ENCODE measurements at places on chromosomes 4 and X.
A peak's percentile ranks its signal among the peaks of the same experiment; 100 is the strongest.

DNA sequence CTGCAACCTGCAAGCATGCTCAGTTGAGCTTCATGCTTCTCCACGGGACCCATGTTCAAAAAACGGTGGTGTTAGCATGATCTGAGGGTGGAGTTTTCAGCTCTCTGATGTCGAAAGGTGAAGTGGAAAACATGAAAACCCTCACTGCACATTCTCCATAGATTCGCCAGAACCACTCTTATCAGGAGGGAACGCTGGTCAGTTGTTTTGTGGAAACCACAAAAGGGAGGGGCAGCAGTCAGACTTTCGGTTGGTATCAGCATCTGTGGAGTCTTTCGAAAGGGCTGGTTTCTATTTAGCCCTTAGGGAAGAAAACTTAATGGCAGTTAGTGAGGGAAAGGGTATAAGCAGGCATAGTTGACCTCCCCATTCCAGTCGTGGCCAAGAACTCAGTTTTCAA lies 12.6 kb downstream of the PPA2 start:
- DNase-seq: no peak

GRCh38 chrX:1423215-1423614 lies 29.5 kb downstream of the ASMTL start:
- no peak for DNase-seq

DNA sequence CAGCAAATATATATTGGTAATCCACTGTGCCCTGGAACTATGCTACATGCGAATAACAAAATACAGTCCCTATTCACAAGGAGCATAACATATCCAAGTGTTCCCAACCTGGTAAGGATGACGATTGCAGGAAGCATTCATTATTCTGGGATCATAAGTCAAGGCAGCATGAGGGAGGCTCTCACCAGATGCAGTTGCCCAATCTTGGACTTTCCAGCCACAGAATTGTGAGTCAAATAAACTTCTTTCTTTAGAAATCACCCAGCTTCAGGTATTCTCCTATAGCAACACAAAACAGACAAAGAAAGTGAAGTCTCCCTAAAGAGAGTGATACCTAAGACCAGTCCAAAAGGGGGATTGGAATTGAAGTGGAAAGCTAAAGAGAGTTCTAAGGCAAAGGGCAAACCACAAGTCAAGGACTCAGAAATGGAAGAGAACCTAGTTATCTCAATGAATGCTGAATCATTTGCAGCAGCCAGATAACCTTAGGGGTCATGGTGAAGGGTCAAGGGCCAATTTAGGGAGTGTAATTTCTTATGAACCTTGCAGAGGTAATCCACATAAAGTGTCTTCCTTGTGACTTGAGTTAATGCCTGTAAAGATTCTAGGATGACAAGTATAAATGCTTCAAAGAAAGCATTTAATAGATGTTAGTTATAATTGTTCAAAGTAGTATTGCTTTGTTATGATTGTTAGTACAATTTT lies 103.1 kb upstream of the PCDH7 start:
- no peak for DNase-seq

DNA sequence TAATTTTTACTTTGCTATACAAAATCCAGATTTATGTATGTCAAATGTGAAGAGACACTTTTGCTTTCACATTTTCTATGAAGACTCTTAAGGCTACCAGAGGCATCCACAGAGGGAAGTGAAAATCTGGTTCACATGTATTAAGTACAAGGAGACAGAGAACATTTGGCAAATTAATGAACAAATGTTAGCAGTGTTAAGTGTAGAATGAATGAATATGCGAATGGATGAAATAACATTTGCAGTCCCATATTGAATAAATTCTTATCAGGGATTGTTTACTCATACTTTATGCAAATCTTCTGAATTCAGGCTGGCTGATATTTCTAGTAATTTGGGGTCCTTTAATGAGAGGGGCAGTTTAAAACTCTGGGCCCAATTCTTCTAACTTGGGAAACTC lies 159.9 kb downstream of the LDB2 start:
- no peak for DNase-seq

GRCh38 chr4:97582890-97583289 lies 560.4 kb downstream of the STPG2 start:
- DNase-seq: no peak

GRCh38 chr4:83107631-83108030 lies 6.9 kb downstream of the PLAC8 start:
- no peak for DNase-seq

GRCh38 chrX:133414406-133415275 lies 648 bp downstream of the GPC4 start:
- DNase-seq: no peak

GRCh38 chr4:76035799-76036380 lies at the start of gene CXCL11:
Gene CXCL11, minus strand, starts transcription at chr4:76036070. Its CDS starts 83 bp downstream, at chr4:76035987.
- DNase-seq: no peak

DNA sequence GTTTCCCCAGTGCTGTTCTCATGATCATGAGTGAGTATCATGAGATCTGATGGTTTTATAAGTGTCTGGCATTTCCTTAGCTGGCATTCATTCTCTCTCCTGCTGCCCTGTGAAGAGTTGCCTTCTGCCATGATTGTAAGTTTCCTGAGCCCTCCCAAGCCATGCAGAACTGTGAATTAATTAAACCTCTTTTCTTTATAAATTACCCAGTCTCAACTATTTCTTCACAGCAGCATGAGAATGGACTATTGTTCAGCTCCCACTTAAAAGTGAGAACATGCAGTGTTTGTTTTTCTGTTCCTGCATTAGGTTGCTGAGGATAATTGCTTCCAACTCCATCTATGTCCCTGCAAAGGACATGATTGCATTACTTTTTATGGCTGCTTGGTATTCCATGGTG lies 311.7 kb upstream of the CTSO start:
- DNase-seq: no peak

DNA sequence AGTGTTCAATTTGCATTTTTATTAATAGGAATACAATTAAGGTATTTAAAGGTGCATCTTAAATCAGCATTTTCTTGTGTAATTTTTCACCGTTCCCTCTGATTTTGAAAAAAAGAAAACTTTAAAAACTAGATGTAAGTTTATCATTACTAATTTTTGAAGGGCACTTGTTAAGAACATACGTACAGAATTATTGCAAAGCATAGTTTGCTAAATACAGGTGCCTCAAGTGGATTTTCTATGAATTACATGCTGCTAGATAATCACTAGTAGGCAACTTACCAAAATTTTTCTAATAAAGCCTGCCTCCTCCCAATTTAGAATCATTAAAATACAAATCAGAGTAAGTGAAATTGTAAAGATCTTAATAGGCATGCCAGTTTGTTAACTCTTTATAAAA lies 8.5 kb downstream of the CNKSR2 start:
- DNase-seq: no peak

DNA sequence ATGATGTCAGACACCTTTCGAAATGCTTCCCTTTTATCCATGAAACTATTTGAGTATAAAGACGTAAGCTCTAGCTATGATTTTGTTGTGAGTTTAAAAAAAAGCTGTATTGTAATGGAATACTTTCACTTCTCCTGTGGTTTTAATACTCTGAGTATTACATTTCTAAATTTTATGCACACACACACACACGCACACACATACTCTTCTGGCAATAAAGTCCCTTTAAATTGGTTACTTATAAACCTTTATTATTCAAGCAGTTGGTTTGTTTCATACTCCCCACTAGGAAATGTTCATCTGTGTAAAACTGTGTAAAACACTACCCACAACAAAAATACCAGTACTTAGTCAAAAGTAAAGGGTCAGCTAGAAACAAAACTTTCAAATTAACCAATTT lies 18.2 kb downstream of the VAMP7 start:
- no peak for DNase-seq

GRCh38 chrX:49610718-49611310 lies 12.0 kb downstream of the GAGE1 start:
- DNase-seq: no peak

DNA sequence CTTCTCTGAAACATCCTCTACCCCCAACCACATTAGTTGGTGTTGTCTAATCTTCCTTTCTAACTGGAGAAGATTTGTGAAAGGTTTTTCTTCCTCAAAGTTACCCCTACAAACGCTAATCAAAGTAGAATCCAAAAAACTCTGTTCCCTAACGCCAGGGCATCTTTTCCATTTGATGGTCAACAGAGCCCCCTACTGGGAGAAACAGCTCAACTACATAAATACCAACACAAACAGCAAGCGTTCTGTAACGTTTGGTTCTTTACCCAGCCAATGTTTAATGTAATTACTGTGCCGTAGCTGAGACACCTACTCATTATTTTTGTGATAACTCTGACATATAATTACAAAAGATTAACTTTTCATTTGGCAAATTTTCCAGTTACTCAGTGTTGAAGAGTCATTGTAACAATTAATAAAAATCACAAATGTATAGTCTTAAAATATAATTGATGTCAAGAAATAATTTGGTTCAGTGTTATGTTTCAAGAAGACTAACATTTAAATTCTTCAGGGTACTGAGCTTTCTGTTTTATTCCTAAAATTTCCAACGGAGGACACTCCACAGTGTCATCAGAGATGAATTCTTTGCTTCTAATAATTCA lies 94.9 kb upstream of the TBC1D9 start:
- peak; percentile 53 for DNase-seq

DNA sequence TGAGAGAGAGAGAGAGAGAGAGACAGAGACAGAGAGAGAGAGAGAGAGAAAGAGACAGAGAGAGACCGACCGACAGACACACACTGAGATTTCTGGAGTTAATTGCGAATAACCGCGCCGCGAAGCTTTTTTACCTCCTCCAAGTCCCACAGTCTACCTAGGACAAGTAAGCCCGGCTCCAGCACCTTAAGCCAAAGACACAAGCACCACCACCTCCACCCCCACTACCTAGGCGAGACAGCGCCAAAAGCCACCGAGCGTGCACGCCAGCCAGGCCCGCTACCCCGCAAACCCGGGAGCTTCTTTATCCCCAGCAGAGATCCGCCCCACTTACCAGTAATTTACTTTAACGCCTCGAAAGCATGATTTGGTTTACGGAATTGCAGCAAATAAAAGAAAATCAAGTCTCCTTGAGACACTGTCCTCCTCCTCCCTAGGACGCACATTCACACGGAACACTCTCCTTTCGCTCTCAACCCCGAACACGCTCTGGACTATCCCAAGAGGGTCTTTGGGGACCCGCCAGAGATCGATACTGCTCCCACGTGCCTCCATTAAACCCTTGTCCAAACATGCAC lies 649.6 kb upstream of the DIPK2B start:
- no peak for DNase-seq

DNA sequence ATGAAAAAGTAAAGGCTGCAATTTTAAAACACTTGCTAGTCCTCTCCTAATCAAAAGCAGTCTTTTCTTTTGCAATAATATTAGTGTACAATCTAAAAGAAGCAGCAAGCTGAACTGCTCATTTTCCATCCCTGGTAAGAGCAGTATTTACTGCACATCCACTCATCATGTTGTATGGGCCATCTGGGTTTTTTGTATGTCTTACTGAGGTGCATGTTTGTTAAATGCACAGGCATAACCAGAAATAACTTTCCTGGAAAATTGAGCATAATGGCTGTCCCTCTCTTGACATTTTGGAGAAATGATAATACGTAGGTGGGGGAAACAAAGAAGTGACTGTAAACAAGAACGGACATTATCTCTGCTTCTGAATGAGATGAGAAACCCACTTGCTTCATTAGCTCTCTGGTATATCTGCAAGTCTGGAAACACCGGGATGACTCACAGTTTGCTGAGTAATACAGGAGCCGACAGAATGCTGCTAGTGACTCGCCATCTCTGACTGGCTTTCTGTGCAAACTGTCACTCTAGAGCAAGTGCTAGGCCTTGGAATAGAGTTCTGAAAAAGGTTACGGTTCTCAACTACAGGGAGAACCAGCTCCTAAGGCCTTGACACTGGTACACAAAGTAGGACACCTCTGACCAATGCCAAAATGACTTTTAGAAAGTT lies 85.7 kb upstream of the MTM1 start:
- DNase-seq: peak; percentile 32

DNA sequence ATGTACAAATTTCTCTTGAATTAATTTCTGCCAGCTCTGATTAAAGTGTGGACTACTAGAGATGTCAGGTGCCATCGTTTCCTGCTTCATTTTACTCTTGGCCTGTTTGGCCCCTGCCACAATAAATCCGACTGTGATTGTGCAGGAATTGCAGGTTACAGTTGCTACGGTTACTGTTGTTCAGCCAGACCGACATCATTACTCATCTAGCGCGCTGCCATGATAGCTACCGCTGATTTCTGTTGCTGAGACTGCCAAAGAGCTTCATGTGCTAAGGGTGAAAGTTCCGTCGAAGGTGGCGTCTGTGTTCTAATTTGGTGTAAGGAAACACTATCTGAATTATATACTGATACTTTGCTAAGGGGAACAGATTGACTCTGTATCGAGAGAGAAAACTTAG lies 22.1 kb downstream of the SLIT2 start:
- DNase-seq: no peak

GRCh38 chr4:147017081-147017480 lies 71.4 kb upstream of the TTC29 start:
- no peak for DNase-seq

DNA sequence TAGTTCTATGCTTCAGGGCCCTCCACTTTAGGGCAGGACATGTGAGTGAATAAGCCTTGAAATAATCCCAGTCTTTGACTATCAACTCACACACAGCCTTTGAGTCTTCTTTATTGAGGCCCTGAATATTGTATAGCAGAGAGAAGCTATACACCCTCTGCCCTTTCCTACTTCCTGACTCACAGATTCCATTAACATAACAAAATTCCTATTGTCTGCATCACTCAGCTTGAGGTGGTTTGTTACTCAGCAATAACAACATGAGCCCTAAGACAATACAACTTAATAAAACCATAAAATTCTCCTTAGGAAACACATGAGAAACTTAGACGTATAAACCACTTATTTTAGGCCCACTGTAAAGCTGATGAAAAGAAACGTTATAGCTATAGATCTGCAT lies 680.3 kb upstream of the DIAPH2 start:
- no peak for DNase-seq

DNA sequence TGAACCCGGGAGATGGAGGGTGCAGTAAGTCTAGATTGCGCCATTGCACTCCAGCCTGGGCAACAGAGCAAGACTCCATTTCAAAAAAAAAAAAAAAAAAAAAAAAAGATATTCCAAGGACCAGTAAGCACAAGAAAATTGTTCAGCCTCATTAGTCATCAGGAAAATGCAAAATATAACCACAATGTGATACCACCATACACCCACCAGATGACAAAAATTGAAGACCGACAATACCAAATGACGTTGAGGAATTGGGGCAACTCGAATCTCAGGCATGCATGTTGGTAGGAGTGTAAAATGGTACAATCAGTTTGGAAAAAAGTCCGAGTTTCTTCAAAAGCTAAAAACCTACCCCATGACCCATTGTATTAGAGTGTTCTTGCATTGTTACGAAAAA lies 130.2 kb upstream of the FAM9B start:
- no peak for DNase-seq

- DNase-seq: peak; percentile 44
These were observed 164.9 kb downstream of the MAML3 start for GRCh38 chr4:139988863-139989765.

- no peak for DNase-seq
These were observed 6.9 kb downstream of the SLC10A7 start for GRCh38 chr4:146514651-146515357.

GRCh38 chrX:134470013-134470412 lies 10.0 kb downstream of the HPRT1 start:
- DNase-seq: no peak
